OCI-M1 (cell line): ENCODE measurements at places on chromosomes 7 and 10.

DNA sequence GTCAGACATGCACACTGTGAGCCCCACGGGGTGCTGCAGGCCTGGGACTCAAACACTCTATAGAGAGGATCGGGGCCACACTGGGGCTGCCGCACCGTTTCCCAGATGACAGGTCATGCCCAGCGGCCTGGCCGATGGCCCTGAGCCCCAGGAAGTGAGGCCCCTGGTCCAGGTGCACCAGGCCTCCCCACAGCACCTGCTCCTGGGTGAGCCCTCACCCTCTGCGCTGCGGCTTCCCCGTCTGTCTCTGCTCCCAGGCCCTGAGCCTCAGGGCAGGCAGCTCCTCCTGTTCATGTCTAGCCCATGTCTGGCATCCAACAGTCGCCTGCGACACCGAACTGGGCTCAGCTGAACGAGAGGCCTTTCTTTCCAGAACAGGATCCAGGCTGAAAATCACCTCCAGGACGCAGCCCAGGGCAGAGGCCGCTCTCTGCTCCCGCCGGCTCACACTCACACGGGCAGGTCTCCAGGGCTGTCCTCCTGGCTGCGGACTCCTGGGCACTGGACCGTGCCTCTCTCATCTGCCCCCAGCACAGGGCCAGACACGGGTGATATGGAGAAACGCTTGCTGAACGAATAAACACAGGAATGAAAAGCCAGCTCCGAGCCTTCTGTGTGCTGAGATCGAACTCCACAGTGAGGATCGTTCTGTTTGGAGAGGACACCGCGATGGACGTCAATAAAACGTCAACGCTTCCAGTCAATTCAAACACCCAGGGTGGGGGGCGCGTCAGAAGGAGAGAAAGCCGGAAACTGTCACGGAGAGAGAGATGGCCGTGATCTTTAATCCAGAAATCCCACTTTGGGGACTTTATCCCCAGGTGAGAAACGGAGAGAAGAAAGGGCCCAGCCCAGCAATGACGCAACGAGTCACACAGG is 202.4 kb downstream of the ELFN1 start:
- no peak for DNase-seq

- no peak for DNase-seq
Measured at GRCh38 chr10:114719311-114719710, 61.2 kb upstream of the ABLIM1 start.

DNA sequence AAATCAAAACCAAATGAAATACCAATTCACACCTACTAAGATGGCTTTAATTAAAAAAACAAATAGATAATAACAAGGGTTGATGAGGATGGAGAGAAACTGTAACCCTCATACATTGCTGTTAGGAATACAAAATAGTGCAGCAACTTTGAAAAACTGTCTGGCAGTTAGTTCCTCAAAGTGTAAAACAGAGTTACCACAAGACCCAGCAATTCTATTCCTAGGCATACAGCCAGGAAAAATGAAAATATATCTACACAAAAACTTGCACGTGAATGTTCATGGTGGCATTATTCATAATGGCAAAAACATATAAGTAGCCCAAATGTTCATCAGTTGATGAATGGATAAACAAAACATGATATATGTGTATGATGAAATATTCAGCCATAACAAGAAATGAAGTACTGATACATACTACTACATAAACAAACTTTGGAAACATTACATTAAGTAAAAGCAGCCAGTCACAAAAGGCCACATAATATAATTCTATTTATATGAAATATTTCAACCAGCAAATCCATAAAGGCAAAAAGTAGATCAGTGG is 83.5 kb downstream of the BRAF start:
- DNase-seq, result peak; percentile 76

DNA sequence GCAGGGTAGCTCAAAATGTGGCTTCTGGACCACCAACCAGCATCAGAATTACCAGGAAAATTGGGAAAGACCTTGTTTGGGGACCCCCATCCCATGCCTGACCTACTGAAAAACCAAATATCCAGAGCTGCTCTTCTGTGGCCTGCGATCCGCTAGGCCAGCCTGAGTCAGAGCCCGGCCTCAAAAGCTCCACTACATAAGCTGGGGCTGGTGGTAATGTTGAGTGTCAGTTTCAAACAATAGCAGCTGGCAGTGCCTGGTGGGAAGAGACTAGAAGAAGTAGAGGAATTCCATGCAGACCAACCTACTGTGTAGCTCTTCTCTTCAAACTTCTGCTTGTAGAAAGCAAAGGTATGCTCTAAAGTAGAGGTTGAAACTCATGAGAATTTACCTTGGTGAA is 52.0 kb downstream of the KLRG2 start:
- no peak for DNase-seq

- DNase-seq, result no peak
Measured at GRCh38 chr10:45256246-45256645, 59.2 kb downstream of the OR13A1 start.
